Fibroblast of skin of left quadriceps (primary cell): ENCODE measurements at places on chromosomes 7 and 10.

DNA sequence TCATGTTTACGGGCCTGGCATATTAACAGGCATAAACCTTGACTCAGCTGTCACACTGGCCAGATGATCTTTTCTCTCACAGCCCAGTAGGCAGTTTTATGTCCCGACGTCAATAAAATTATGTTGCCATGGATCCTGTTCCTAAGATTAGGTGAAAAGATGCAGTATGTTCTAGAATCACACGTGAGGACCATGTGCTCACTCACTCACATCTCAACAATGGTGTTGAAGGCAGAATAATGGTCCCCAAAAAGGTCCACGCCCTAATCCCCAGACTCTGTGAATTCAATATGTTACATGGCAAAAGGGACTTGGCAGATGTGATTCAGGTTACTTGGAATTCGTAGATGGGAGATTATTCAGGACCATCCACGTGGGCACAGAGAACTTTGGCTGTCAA, 3.5 kb downstream of the DOCK1 start:
- DNase-seq, result no peak

- no peak for DNase-seq
Observed at GRCh38 chr7:33346055-33346454, 216.7 kb downstream of the BBS9 start.

GRCh38 chr10:89242345-89242684, 9.3 kb downstream of the LIPA start:
- DNase-seq, result no peak

- no peak for DNase-seq
Observed at GRCh38 chr10:102153093-102153620, 968 bp downstream of the NOLC1 start.

- no peak for DNase-seq
Observed at GRCh38 chr10:86401588-86402282, 35.1 kb upstream of the GRID1 start.

DNA sequence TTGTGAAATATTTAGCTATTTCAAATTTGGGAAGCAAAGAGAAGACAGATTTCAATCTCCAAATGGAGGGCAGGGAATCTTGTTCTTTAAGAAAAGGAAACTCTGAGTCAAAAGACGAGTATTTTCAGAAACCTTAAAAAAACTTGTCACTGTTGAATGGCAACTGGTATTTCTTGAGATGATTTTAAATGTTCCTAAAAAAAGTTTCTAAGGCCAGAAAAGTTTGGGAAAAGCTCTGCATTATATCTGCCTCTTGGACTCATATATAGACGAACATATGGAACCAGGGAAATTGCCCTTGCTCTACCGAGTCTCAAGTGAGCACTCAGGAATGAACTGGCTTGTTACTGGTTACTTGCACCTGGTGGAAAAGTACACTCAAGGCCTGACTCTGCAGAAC, 69.5 kb downstream of the ADAM22 start:
- DNase-seq, result no peak

GRCh38 chr7:101232141-101232850, 5.3 kb downstream of the CLDN15 start:
- DNase-seq, result no peak

- DNase-seq, result no peak
Observed at GRCh38 chr7:87426160-87426559, 49.3 kb downstream of the ABCB4 start.

GRCh38 chr10:88127766-88128165, 264.3 kb downstream of the PTEN start:
- DNase-seq, result no peak

- DNase-seq, result no peak
Observed at GRCh38 chr7:38829488-38830165, 79.4 kb downstream of the VPS41 start.

- no peak for DNase-seq
Observed at GRCh38 chr10:34217524-34217923, 597.6 kb downstream of the PARD3 start.

DNA sequence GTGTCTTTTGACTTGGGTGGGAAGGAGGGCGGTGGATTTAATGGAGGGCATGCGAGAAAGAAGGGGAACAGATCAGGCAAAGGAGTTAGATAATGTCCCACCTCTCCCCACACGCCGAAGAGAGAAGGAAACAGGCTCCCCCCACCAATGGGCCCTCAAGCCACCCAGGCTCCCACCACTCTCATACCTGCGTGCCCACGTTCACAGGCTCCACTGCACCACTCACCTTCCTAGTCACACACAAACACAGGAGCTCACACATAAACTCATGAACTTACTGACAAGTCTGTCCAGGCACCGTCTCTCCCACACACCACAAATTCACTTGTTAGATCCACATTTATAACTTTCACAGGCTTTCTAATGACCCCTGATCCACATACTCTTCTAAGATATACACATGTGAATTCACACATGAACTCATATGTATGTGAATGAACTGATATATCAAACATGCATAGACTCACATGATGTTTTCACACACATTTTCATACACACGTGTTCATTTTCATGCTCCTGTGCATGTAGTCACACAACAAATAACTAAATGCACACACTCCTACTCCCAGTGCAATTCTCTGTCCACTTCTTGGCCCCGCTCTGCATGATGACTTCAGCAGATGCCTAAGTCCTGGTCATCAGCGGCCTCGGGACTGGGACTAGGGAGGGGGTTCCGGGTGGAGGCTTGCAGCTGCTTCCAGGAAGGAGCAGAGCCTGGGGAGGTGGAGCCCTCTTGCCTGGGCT, 1.5 kb downstream of the LZTS2 start:
- no peak for DNase-seq

DNA sequence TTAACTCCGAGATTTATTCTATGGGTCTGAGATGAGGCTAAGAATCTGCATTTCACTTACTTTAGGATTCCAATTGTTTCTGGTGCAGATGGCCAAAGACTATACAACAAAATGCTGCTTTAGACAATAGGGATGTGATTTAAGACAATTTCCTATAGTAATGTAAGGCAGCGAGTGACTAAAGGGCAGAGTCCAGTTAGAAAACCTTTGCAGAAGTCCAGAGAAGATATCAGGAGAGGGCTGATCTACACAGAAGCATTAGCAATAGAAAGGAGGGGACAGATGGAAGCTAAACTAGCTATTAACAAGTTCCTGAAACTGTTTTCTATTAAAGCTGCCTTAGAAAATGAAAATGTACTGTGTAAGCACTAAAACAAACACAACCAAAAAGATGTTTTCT, 398.9 kb downstream of the DGKB start:
- DNase-seq, result no peak

- no peak for DNase-seq
Observed at GRCh38 chr7:87140271-87140748, 11.9 kb upstream of the DMTF1 start.

DNA sequence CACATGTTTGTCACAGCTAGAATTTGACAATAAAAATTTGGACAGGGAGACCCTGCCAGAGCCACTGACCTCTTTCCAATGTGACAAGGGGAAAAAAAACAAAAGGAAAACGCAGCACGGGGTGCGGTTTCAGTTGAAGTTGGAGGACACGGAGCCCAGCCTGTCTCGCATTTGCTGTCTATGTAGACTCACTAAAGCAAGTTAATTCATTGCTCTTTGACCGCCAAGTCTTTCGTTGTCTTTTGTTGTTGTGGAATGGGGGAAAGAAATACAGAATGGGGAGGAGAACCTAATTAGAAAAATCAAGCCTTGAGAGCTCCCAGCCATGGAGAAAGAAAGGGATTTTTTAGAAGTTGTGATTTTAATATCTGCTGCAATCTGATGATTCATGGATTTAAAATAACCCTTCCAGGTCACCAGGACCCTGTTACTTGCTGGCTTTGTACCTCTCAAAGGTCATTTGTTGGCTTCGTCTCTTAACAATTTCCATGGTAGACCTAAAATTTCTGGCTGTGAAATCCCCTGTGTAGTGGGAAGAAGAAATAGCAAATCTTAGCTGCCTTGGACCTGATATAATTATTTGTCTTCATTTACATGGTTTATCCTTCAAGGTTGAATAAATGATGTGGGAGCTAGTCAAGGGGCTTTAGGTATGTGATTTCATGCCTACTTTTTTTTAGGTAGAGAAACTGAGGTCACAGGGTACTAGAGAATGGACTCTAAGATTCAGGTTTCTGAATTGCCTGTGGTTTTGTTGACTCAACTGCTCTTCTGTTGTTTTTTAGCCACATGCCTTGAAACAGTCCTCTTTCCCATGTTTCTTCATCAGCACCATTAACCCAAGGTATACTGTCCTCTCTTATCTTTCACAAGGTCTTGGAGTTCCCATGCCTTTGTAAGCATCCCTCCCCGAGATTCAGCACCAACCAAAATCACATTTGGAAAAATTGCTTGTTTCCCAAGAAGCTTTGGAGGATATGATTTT, 78.7 kb downstream of the TCF7L2 start:
- DNase-seq, result no peak

DNA sequence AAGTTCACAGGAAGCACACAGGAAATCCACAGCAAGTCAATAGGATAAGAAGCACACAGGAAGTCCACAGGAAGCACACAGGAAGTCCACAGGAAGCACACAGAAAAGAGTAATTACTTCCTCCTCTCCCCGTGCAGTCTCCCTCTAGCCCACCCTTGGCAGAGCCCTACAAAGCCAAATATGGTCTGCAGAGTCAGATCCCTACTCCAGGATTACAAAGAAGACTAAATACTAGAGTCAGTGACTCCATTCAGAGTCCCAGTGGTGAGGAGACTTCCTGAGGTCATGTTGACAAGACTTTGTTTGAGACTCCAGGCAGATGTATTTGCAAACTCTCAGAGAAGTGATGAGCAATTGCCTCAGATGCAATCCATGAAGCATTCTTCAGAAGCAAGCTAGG, 398.6 kb upstream of the AUTS2 start:
- no peak for DNase-seq

GRCh38 chr10:5023177-5023805, 19.6 kb upstream of the AKR1C2 start:
- no peak for DNase-seq

GRCh38 chr7:756231-756927, 29.3 kb upstream of the PRKAR1B start:
- no peak for DNase-seq

- DNase-seq, result no peak
Observed at GRCh38 chr10:118481871-118482270, 113.6 kb downstream of the PRLHR start.
